M059J (cell line): ENCODE measurements at places on chromosomes 13 and 19. TPM values are rescaled to one million over a fixed set of nuclear protein-coding genes. Genes with fewer than 3 reads are reported as not detected.

GRCh38 chr13:106295971-106296370, 239.5 kb downstream of the EFNB2 start:
- no peak for DNase-seq

DNA sequence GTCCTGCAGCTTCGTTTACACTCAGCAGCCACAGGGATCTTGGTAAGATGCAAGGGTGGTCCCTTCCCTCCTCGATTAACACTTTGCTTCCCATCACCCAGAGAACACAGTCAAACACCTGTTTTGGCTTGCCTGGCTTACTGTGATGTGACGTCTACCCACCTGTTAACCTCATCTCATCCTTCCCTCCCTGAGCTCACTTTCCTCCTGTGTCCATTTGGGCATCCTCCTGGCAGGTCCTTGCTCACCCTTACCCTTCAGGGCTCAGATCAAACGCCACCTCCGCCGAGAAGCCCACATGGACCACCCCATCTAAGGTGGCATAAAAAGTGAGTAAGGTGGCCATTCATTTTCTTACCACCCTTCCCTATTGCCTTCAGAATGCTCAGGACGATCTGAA, 9.2 kb downstream of the FIZ1 start:
- no peak for DNase-seq

CGB8 gene
- total RNA-seq, result 15.7 and 21.3 TPM in 2 replicates

DNA sequence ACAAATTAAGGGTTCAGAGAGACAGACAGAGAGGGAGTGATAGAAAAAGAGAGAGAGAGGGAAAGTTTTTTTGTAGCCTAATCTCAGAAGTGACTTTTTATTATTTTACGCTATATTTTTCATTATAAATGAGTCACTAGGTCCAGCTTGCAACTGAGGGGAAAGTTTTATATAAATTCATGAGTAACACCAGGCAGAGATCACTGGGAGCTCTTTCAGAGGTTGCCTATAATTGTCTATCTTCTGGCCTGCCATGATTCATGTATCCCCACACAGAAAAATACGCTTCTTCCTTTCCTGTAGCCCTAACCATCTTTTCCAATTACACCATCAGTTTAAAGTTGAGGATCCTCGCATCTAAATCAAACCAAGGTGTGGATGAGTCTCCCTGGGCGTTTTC, 467.9 kb downstream of the SLITRK1 start:
- DNase-seq, result peak; percentile 4

TMEM59L gene
- total RNA-seq, result 0.05 TPM in 1 of 2 replicates, not detected in the other

DNA sequence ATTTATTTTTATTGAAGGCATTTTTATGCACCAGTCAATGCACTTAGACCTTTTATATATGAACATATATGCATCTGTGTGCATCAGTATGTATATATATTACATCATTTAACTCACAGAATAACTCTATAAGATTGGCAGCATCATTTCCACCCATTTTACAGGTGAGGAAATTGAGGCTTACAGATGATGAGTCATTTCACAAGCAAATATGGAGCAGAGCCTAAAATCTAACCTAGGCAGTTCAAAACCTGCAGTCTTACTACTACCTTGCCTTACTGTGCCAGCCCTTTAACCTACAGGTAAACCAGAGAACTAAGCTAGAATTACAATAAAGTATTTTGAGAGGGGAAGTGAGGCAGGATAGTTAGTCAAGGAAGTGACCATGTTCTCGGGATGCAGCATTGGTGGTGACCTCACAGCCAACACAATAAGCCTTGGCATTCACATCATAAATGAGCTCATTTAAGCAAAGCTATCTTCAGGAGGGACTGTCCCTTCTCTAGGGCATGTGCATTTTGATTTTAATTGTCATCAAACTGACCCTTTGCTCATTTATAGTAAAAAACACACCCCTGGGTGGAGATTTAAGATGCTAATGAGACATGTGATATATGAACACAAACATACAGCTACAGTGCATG, 274.3 kb downstream of the DCLK1 start:
- DNase-seq, result peak; percentile 22

- DNase-seq, result no peak
These were observed 21.1 kb upstream of the POMP start for GRCh38 chr13:28637714-28638355.

PTPRH gene
- 0.79 and 1.5 TPM in 2 replicates for total RNA-seq

DNA sequence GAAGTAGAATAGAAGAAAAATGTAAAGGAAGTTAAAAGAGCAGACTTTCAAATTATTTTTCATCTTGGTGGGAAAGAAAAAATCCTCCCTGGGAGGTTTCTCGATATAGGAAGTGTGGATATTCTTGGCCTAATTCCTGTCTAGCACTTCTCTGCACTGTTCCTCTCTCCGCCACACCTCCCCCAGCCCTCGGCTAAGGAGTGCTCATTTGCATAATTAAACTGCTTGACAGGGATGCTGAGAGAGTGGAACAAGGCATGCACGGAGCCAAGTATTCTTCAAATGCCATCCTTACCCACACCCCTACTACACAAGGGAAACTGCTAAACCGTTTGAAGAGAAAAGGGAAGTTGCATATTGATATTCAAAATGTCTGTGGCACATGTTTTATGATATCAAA, 511.0 kb upstream of the HTR2A start:
- no peak for DNase-seq

DNA sequence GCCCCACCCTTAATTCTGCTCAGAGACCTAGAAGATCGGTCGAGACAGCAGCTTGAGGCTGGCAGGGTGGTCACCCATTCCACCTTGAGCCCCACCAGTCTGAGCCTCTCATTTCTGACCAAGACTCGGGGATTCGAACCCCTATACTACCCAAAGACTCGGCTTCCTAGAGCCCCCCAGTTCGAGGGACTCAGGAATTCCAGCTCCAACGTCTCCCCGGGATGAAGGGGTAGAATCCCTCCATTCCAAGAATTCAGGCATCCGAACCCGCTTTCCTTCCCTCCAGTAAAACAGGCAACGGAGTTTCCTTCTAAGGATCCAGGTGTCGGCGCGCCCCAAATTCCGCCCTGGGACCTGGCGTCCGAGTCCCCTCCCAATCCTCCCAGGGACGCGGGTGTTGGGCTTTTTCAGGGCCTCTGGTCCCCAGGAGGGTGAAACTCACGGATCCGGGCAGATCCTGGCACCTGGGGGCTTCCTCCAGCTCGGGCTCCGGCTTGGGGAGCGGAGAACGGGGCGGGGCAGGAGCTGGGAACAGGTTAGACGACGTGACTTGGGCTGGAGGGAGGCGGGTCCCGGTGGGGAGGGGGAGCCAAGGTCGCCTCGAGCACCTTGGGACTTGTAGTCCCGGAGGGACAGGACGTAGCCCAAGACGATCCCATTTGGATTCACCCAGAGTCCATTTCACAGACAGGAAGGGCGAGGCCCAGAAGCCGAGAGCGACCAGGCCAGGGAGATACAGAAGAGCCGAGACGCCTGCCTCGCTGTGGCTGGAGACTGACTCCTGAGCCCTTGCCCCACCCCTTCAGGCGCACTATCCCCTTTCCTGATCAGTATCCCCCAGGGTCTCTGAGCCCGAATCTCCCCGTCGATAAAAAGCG, at the start of gene PPP1R13L:
Gene PPP1R13L, minus strand, starts transcription at position 513 of the 878 bp plus-strand sequence. CDS start 6,751 bp downstream, outside the sequence.
- peak; percentile 82 for DNase-seq

DNA sequence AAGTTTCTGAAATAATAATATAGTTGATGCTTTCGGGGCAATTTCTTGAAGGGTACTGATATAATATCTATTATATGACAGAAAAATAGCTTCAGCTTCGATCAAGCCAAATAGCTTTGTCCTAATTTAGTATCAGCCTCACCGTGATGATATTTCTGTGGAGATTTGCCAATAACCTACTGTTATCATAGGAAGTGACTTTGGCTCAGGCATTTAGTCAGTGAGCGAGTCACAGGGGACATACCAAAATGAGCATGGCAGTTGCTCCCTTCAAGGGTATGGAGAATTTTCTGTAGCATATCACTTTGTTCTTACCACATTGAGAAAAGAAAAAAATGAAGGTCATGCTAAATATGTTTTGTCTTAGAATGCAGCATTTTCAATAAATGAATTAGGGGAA, 767.6 kb upstream of the SLITRK1 start:
- peak; percentile 48 for DNase-seq

- peak; percentile 74 for DNase-seq
These were observed 214.9 kb downstream of the KLF5 start for GRCh38 chr13:73273745-73274144.

DNA sequence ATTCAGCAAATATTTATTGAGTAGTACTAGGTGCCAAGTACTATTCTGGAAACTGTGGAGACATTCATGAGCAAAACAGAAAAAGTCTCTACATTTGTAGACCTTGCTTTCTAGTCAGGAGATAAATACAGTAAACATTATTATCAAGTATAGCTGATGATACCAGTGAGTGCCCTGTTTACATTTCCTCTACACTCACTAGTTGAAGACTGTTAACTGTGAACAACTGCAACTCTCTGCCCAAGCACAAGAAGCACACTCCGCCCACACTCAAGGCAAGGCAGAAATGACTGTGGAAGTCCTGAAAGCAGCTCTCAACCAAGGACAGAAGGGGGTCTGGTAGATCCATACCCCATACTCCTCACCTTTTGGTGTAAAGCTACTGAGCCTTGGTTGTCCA, 837.0 kb downstream of the DIAPH3 start:
- DNase-seq, result no peak

DNA sequence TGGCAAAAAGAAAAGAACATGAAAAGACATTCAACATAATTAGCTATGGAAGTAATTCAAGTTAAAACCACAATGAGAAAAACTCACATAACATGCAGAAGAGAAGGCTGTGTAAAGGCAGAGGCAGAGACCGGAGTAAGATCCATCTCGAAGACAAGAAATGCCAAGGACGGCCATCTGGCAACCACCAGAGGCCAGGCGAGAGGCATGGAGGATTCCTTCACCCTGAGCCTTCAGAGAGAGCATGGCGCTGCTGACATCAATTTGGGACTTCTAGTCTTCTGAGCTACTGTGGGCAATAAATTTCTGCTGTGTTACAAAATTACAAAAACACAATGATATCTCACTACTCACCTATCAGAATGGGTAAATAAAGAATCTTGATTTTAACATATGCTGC, 381.0 kb downstream of the TSHZ3 start:
- DNase-seq, result peak; percentile 19

RNF17 gene
- total RNA-seq, result not detected in 2 replicates

DNA sequence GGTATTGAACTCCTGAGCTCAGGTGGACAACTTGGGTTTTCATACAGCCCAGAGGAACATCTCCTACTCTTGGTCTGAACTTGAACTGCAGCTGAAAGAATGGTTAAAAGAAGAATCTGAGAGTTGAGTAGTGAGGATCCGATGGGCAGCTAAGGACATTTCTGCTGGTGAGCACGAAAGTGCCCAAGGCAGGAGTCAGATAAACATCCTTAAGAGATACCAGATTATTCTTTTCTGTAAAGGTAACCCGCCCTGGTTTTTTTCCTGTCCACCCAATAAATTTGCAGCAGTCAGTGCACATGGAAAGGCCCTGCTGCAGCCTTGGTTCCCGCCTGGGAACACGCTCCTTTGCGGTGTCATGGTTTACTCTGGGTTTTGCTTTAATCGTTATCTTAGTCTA, 78.4 kb upstream of the ARHGEF7 start:
- no peak for DNase-seq

- peak; percentile 80 for DNase-seq
These were observed 33.9 kb upstream of the CEACAM8 start for GRCh38 chr19:42628411-42629140.

DNA sequence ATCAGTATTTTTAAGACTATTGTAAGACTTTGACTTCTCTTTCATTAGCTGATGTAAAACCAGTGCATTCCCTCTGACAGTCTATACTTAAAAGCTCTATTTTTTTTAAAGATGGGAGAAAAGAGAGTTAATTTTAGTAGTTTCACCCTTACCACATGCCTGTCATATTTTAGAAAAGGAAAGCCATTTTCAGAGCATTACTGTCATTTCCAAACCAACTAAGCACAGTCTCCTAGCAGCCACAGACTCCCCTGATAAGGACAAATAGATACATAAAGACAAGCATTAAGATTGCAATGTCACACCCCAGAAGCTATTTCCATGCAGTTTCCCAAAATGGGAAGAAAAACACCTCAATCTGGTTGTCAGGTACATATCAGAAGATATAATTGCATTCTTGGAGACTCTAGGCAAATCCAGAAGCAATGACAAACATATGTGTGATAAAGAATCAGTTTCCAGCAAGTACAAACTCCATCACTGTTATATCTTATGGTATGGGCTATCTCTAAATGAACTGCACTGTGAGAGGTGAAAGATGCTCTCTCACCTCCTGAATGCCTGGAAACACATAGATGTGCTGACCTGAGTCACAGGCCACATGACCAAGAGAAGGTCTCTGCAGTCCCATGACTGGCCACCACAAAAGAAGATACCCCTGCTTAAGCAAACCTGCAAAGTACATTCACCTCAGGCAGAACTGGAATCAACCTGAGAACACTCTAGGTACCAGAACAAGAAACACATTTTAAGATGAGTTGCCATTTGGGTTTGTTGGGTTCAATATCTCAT, 303.3 kb downstream of the POU4F1 start:
- no peak for DNase-seq

DNA sequence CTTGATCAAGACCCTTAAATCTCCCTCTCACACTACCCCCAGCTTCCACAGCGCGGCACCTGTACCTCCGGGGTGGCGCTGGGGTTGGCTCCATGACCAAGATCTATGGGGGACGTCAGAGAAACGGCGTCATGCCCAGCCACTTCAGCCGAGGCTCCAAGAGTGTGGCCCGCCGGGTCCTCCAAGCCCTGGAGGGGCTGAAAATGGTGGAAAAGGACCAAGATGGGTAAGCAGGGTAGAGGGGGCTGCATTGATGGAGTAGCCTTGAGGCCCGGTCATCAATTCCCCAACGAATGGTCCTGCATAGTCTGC, 8.1 kb upstream of the CD79A start:
- DNase-seq, result no peak

APOC1 gene
- 1.4 and 5.4 TPM in 2 replicates for total RNA-seq

DNA sequence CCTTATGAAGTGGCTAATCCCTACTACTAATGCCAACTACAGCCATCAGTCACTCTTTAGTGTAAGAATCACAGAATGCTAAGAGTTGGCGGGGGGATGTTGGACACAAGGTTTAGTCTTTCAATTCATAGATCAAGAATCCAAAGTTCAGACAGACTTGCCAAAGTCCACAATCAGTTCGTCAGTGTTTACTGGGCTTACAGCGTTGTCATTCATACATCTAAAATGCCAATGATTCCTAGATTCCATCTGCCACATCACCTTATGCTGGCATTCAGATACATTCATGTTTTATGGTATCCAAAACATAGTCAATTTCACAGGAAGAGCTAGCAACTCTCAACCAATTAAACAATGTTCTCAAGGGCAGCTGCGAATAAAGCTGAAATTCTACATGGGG, 18.1 kb downstream of the RCBTB2 start:
- no peak for DNase-seq

C2CD4C gene
- total RNA-seq, result 0.74 TPM in 1 of 2 replicates, not detected in the other
